ENCODE measurements at places on chromosomes 3 and 15. TPM values are rescaled to one million over a fixed set of nuclear protein-coding genes. Genes with fewer than 3 reads are reported as not detected.
A peak's percentile ranks its signal among the peaks of the same experiment; 100 is the strongest.

- H3K27ac ChIP-seq = no peak overlapping the region
- H3K4me3 ChIP-seq = no peak overlapping the region
- no peaks in the 10 kb centered on the region for H3K4me1 ChIP-seq
- H3K27me3 ChIP-seq = peaks cover 4% of the 10 kb centered on the region
- no peaks in the 10 kb centered on the region for H3K36me3 ChIP-seq
Observed at GRCh38 chr15:31470756-31471155, 144.1 kb downstream of the KLF13 start.

The TEX55 gene
- not detected for total RNA-seq

- H3K27me3 ChIP-seq = no peaks in the 10 kb centered on the region
- no peaks in the 10 kb centered on the region for H3K4me1 ChIP-seq
- no peak overlapping the region for H3K4me3 ChIP-seq
- no peaks in the 10 kb centered on the region for H3K36me3 ChIP-seq
Observed at GRCh38 chr3:64995857-64996551, 308.2 kb upstream of the ADAMTS9 start.

DNA sequence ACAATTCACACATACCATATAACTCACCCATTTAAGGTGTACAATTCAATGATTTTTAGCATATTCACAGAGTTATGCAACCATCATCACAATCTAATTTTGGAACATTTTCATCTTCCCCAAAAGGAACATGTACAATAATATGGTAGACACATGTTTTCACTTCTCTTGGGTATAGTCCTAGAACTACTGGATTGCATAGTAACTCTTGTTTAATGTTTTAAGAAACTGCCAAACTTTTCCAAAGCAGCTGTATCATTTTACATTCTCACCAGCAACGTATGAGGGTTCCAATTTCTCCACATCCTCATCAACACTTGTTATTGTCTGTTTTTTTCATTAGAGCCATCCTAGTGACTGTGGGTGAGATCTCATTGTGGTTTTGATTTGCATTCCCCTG is 14.3 kb downstream of the BNC1 start:
- DNase-seq = no peak
- no peak overlapping the region for H3K27ac ChIP-seq
- H3K4me3 ChIP-seq = no peak overlapping the region
- no peaks in the 10 kb centered on the region for H3K27me3 ChIP-seq

DNA sequence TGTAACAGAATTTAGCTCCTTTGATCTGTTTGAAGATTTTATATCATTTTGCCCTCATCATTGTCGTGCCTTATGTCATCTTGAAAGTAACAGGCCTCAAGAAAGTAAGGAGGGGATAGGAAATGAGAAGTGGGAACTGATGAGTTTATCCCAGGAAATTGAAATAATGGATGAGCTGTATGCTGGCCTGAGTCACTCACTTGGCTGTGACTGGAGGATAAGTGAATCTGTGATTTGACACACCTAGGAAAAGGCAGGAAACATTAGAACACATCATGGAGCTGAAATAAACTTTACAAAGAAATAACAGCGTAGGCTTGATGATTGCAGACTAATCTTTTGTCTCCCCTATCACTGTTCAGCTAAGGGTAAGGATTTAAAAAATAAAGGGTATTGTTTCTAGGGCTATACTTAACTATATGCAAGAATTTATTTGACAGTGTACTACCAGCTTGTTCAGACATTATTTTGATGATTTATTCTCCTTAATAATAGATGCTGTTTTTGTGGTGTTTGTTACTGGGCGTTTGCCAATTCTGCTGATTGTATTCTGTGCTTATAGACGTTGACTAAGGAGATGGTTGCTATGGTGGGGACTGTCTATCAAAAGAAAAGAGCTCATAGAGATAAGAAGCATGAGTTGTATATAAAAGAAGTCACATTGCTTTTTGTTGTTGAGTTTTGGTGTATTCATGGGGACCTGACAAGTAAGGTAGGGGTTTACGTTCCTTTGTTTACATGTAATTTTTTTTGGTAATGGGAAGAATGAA is 105.6 kb upstream of the ROPN1 start:
- H3K27ac ChIP-seq = no peak overlapping the region
- H3K4me1 ChIP-seq = no peaks in the 10 kb centered on the region
- H3K36me3 ChIP-seq = no peaks in the 10 kb centered on the region
- peaks cover 31% of the 10 kb centered on the region for H3K27me3 ChIP-seq
- DNase-seq = no peak
- no peak overlapping the region for H3K4me3 ChIP-seq

The MST1 gene
- total RNA-seq = 14.0 TPM

DNA sequence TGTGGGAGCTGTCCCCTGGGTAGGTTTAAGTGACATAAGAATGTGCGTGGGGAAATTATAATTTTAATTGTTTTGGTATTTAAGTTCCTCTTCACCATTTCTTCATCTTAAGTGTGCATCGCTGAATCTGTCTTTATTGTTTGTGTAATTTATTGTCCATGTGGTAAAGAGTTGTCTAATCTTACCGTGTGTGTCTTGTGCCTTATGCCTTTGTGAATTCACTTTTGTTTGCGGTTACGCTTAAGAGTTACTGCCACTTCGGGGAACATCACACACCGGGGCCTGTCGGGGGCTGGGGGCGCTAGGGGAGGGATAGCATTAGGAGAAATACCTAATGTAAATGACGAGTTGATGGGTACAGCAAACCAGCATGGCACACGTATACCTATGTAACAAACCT is 767 bp downstream of the WDR48 start:
- DNase-seq = no peak
- no peaks in the 10 kb centered on the region for H3K36me3 ChIP-seq
- no peaks in the 10 kb centered on the region for H3K27me3 ChIP-seq
- H3K4me3 ChIP-seq = peak overlapping the region; percentile 61
- peak overlapping the region; percentile 88 for H3K27ac ChIP-seq
- peaks cover 2% of the 10 kb centered on the region for H3K4me1 ChIP-seq

The GLCE gene
- total RNA-seq = 22.8 TPM

GRCh38 chr3:104632521-104632920 is 734.2 kb upstream of the ALCAM start:
- H3K27me3 ChIP-seq = no peaks in the 10 kb centered on the region
- no peaks in the 10 kb centered on the region for H3K4me1 ChIP-seq
- H3K27ac ChIP-seq = no peak overlapping the region
- no peak for DNase-seq
- no peak overlapping the region for H3K4me3 ChIP-seq

The NME9 gene
- not detected for total RNA-seq

The CYP19A1 gene
- not detected for total RNA-seq

DNA sequence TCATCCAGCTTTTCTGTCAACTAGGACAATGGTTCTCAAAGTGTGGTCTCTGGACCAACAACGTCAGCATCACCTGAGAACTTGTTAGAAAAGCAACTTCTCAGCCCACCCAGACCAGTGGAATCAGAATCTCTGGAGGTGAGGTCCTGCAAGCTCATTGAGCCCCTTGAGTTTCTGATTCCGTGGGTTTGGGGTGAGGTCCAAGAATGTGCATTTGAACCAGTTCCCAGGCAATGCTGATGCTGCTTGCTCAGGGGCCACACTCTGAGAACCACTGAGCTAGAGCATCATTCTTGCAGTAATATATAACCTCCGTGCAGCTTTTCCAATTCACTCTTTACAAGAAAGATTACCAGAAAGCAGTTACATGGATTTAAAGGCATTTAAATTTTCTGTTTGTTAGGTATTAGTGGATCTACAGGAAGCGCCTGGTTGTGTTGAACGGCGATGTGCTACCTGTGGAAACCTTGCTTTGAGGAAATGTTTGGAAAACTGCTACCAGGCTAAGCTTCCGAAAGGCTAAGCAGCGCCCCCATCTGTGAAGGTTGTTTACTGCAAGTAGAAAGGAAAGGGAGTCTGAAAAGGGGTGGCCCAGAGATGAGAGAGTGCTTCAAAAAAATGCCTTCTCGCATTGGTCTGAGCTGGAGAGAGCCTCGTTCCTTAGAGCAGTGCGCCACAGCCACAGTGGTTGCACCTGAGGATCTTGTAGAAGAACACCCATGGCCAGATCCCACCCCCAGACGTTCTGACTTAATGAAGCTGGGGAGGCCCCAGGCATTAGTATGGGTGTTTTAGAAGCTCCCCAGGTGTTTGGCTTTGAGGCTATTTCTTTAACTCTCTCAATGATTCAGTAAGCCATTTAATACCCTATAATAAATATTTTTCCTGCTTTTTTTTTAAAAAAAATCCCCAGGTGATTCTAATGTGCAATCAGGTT is 50.0 kb downstream of the RLBP1 start:
- H3K4me3 ChIP-seq = no peak overlapping the region
- H3K36me3 ChIP-seq = no peaks in the 10 kb centered on the region
- H3K27ac ChIP-seq = no peak overlapping the region
- no peaks in the 10 kb centered on the region for H3K27me3 ChIP-seq
- DNase-seq = peak; percentile 12

GRCh38 chr3:137820366-137820765 is 56.3 kb downstream of the SOX14 start:
- no peaks in the 10 kb centered on the region for H3K4me1 ChIP-seq
- no peak for DNase-seq
- no peaks in the 10 kb centered on the region for H3K36me3 ChIP-seq
- no peak overlapping the region for H3K27ac ChIP-seq
- no peaks in the 10 kb centered on the region for H3K27me3 ChIP-seq

DNA sequence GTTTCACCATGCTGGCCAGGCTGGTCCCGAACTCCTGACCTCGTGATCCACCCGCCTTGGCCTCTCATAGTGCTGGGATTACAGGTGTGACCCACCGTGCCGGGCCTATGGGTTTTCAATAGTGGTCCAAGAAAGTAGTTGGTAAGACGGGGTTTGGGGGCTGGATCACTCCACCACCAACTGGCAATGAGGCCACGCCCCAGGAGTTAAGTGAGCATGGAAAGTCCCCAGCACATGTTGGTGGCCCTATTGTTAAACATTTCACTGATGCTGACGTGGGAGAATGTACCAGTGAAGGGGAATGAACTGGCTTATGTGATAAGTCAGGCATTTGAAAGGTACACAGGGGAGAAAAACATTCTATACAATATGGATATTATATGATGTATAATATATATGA is 80.4 kb downstream of the CHRD start:
- DNase-seq = no peak
- H3K27me3 ChIP-seq = no peaks in the 10 kb centered on the region
- H3K4me3 ChIP-seq = no peak overlapping the region
- no peak overlapping the region for H3K27ac ChIP-seq
- H3K36me3 ChIP-seq = no peaks in the 10 kb centered on the region

GRCh38 chr3:71874618-71875017 is 89.7 kb upstream of the PROK2 start:
- 0 out of 2 replicates have a peak, but pooled peaks cover 2% of the 10 kb centered on the region for H3K27me3 ChIP-seq
- no peak overlapping the region for H3K27ac ChIP-seq
- no peak for DNase-seq
- H3K36me3 ChIP-seq = no peaks in the 10 kb centered on the region

- no peak overlapping the region for H3K4me3 ChIP-seq
- no peaks in the 10 kb centered on the region for H3K27me3 ChIP-seq
- no peak overlapping the region for H3K27ac ChIP-seq
- H3K36me3 ChIP-seq = no peaks in the 10 kb centered on the region
- no peak for DNase-seq
Observed at GRCh38 chr3:174529298-174529697, 329.8 kb upstream of the NAALADL2 start.

DNA sequence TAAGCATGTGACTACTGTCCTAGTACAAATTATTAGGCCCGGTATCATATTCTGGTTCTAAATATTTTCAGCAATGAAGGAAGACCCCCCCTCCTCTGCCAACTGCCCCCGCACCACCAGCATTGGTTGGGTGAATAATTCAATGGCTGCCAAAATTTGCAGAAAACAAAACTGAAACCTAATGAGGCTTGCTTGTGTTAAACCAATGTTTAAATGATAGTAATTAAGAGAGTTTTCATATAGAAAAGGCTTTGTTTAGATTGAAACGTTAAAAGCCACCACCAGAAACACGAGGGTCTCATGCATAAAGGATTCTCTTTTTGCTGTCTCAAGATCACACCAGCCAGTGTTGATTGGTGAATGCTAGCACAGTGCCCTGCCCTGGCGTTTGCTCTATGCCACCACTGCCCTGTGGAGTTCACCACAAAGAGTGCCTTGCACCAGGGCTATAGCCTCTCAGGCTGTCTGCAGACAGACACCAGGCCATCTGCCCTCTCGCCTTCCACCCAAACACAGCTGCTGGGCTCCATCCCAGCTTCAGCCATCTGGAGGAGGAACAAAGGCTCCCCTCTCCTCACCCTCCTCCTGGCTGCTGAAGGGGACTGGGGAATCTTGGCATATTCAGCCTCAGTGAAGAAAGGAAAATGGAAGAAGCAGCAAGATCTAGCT is 200.3 kb upstream of the PFN2 start:
- H3K27ac ChIP-seq = no peak overlapping the region
- H3K4me3 ChIP-seq = no peak overlapping the region
- no peaks in the 10 kb centered on the region for H3K4me1 ChIP-seq
- H3K36me3 ChIP-seq = no peaks in the 10 kb centered on the region

GRCh38 chr15:99477791-99478471 is 87.9 kb upstream of the MEF2A start:
- H3K36me3 ChIP-seq = no peaks in the 10 kb centered on the region
- H3K27ac ChIP-seq = no peak overlapping the region
- DNase-seq = no peak
- H3K27me3 ChIP-seq = no peaks in the 10 kb centered on the region

DNA sequence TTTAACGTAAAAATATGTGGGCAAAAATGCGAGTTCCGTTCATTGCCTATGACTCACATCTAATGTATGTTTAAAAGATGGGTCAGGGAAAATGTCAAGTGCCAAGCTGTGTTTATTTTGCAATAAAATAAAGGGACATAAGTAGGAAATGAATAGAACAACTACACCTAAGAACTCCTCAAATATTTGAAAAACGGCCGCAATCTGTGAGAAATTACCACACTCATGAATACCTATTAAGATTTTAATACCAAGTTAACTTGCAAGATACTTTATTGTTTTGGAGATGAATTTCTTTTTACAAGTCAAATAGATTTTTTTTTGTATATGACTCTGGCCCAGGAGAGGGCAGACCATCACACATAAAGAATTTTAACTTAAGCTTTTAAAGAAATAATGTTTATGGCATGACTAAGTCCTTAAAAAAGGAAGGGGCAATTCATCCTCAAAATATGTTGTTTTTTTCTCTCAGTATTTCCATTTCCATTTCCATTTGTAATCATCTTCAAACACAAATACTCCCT is 152.7 kb downstream of the SUCNR1 start:
- H3K27ac ChIP-seq = no peak overlapping the region
- H3K4me3 ChIP-seq = no peak overlapping the region
- no peaks in the 10 kb centered on the region for H3K27me3 ChIP-seq
- peak; percentile 91 for DNase-seq
- no peaks in the 10 kb centered on the region for H3K4me1 ChIP-seq
- no peaks in the 10 kb centered on the region for H3K36me3 ChIP-seq

DNA sequence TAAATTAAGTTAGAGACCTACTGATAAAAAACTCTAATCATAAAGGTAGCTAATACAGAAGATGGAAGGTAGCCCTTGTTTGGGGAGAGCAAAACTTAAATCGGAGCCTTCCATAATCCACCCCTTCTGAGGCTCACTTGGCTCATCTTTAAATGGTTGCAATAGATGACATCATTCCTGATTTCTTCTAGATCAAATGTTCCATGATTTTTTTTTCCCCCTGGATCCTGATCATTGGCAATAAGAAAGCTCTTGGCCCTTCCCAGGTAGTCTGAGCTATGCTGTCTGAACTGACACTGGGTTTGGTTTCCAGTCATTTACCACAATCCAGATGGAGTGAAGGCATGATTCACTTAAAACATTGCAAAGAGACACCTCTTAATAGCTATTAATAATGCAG is 92.5 kb downstream of the PIK3R4 start:
- peaks cover 2% of the 10 kb centered on the region for H3K27me3 ChIP-seq
- no peak overlapping the region for H3K27ac ChIP-seq
- no peaks in the 10 kb centered on the region for H3K4me1 ChIP-seq
